ENCODE measurements at places on chromosomes 3 and 15.
A peak's percentile ranks its signal among the peaks of the same experiment; 100 is the strongest.

- peak; percentile 99 for DNase-seq
These were observed 10.6 kb downstream of the CISH start for GRCh38 chr3:50600841-50601591.

DNA sequence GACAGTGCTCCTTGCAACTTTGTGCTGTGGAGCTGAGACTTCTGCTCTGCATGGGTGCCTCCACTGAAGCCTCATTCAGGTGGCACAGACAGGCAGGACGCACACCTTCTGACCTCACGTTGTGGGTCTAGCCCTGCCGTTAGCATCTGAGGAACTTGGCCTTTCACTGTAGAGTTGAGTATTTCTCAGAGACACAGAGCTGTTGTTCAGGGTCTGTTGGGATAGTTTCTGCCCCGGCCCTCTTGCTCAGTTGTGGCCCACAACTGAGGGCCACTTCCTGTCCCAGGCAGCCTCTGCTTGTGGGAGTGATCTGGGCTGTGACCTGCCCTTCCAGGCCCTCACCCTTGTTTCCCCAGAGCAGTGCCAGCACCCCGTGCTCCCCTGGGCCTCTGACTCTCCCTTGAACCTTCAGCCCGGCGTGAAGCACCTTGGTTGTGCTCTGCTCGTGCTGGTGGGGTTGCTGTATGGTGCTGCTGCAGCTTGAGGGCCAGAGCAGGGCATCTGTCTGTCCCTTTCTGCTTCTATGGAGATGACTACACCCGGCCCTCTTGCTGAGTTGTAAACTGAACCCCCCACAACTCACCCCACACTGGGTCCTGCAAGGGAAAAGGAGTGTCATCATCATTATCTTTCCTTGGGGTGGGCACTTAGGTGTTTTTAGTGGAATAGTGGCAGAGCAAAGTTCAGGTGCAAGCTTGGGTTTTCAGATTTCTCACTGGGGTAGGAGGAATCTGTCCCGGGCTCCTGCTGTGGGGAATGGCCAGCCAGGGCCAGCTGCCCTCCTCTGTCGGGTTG lies 11.7 kb downstream of the BAHD1 start:
- DNase-seq, result no peak

DNA sequence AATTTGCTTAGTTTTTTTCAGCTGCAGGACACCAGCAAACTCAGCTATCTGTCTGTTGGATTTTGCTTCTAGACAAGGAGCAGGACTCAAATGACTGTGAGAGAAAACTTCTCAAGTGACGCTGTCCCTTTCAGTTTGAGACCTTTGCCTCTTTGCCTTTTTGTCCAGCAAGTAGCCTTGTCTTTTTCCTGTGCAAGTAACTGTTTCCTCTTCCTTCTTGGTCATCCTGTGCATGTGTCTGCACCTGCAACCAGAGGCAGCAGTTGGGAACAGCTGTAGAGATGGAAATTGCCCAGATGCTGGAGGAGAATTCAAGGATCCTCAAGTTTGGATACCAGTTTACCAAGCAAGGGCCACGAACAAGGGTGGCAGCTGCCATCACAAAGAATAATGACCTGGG lies 23.3 kb upstream of the TMOD3 start:
- DNase-seq, result no peak

DNA sequence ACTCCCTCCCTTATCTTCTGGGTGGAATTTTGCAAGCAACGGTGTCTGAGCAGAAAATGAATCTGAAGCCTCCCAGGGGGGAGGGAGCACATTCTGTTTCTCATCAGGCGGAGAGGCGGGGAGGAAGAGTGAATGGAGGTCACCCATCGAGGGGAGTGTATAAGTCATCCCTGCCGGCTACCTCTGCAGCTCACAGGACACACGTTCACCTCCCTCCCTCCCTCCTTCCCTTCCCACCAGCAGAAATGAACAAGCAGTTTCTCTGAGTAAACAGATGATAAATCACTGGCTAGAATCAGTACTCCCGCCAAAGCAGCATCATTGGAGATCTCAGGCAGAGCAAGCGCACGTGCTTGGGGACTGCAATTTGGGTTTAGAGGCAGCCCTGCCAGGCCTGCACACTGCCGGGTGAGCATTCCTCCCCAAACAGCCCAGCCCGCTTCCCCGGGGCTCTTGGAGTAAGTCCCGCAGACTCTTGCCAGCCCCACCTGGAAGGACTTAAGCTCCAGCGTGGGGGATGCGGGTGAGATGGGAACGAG lies 38.3 kb downstream of the CPN2 start:
- DNase-seq, result no peak

- no peak for DNase-seq
These were observed 124.7 kb upstream of the FRMD4B start for GRCh38 chr3:69510481-69511030.

DNA sequence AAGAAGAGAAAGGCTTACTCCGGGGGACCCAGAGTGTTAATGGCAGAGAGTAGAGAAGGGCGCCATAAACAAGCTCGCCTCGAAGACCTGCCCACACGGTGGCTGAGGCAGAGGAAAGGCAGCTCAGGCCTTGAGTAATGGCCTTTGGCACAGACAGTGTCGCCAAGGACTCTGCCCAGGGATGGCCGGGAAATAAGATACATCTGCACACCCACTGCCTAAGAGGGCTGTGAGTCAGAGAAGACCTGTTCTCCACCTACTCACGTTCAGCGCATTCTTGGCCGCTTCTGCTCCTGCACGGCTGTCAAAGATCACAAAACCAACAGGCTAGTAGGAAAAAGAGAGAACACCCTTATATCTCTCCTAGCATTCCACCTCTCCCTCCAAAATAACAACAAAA lies 26.2 kb downstream of the RBPMS2 start:
- no peak for DNase-seq

- no peak for DNase-seq
These were observed 97.1 kb downstream of the MAP2K5 start for GRCh38 chr15:67639591-67639990.

GRCh38 chr15:70387993-70388392 lies 290.3 kb upstream of the TLE3 start:
- no peak for DNase-seq

DNA sequence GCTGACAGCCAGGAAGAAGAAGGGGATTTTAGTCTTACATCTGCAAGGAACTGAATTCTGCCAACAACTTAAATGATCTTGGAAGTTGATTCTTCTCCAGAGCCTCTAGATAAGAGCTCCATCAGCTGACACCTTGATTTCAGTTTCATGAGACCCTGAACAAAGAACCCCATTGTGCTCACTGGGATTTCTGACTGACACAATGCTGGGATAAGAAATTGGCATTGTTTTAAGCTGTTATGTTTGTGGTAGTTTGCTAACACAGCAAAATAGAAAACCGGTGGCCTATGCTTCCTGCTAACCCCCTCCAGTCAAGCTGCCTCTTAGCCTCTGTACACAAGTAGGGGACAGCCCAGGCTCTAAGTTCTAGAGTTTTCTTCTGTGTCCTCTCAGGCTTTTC lies 36.2 kb downstream of the MASP1 start:
- DNase-seq, result no peak

DNA sequence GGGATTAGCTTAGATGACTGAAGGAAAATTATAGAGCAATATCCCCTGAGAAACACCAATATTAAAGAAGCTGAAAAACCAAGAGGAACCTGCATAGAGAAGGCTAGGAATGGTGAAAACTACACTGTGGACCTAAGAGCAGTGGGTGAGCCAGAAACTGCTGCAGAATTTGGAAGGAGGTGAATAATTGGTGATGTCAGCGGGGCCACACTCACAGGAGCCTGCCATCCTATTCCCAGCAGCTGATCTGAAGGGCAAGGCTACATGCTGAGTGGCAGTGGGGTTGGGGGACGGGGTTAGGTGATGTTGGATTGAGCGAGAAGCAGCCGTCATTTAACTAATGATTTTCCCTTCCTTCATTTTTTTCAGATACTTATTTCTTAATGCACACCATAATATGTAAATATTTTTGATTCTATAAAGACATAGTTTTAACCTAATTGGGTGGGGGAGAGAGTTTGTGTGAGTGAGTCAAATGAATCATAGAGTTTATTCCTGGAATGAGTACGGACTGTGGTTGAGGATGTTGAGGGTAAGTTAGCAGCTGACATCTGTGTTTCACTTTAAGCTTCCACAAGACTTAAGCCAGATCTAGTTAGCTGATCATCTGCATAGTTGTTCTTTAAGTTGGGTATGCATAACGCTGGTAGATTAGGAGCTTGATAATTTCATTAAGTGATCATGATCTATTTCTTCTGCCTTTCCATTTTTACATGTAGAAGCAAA lies 222.8 kb downstream of the PTPRG start:
- DNase-seq, result no peak

DNA sequence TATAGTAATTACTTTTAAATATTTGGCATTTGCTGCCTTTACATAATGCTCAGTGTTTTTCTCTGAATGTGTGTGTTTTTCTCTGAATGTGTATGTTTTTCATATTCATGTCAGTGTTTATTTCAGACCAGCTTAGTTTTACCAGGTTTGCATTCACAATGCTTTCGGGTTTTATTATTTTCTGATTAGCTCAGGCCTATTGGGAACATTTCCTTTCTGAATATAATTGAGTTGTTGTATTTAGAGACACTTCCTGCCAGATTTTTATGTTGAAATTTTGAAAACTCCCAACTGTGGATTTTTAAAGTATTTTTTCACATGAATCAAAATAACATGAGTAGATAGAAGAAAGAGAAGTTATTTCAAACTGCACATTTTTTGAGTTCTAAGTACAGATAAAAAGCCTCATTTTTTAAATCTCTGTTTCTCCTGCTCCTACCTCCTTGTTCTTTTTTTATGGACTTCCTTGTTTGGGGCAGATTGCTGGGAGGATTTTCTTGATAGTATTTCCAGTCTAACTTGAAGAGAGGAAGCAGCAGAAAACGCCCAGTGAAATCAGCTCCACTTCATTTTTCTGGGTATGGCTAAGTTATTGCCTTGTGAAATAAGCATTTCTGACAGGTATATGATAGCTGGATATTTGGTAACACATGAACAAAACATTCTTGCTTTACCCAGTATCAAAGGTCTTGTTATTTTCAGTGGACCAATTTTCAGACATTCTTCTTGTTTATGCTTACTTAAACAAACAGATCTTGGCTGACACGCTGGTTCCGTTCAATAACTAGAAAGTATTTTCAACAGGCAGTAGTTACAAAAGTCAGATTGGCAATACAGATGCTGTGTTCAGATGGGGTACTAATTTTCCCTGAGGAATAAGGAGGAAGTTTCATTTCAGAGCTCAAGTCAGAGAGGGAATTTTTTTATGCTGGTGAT lies 70.7 kb downstream of the RIOX2 start:
- DNase-seq, result no peak

DNA sequence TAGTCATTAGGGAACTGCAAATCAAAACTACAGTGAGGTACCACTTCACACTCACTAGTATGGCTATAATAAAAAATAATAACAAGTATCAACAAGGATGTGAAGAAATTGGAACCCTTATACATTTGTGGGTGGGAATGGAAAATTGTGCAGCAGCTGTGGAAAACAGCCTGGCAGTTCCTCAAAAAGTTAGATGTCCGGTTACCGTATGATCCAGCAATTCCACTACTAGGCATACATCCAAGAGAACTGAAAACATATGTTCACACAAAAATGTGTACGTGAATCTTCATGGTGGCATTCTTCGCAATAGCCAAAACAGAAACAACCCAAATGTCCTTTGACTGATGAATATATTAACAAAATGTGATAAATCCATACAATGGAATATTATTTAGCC lies 187.9 kb upstream of the LYSMD4 start:
- DNase-seq, result no peak

DNA sequence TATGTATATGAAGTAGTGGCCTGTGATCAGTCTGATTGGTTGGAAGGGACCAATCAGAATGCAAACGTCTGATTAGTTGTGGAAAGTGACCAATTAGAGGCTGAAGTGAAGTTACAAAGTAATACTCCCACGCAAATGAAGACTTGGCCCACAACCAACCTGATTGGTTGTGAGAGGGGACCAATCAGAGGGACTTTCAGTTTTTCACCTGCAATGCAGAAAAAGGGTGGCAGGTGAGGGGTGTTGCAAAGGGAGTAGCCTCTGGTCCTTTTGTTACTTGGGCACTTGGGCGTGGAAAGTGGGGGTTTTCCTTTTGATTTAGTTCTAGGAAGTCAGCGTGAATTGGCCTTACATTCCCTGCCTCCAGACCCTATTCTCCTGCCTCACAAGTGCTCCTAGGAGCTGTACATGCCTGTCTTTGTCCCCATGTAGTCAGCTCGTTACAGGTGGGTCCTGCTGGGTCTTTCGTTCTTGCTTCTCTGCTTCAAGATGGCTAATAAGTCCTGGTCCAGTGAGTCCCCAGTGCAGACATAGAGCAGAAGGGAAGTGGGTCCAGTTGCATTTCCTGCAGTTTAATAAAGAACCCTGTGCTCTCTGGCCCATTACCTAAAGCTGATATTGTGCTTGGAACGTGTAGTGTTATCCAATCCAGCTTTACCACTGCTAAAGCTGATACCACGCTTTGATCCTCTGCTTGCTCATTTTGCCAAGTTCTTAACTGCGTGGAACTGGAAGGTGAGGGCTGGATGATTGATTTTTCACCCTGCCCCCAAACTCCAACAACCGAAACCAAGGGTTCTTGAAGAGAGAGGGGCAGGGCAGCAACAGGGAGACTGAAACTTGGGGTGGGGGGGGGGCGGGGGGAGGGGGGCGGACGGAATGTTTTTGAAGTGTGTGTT lies 46.0 kb upstream of the CD47 start:
- DNase-seq, result no peak

- no peak for DNase-seq
These were observed 5.1 kb downstream of the PDCD10 start for GRCh38 chr3:167729591-167729990.

GRCh38 chr3:56173601-56174000 lies 294.7 kb downstream of the ERC2 start:
- DNase-seq, result no peak

All from AML-193 (cell line).